ENCODE measurements at places on chromosomes 12 and 14.

DNA sequence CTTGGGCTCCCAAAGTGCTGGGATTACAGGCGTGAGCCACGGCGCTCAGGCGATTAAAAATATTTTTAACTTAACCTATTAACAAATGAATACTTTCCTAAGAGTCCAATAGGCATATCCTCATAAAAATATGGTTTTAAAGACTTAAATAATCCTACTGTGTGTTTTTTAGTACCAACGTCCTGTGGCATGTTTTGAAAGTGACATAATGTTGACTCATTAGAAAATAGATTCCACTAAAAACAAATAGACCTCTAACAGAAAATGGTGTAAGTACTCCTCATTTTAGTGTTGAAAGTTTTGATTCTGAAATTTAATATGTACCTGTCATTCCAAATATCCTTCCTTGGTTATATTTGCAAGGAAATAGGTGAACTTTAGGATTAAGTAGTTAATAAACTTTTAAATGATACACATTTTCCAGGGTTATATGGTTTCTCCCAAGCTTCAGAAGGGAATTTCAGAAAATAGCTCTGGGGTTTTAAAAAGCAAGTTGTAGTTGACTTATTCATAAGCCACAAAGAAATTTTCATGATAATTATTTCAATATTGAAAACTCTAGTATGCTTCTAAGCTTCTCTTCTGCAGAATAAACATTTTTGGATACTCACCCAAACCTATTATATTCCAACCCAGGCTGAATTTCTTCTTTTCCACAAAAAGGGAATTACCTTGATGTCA is 12.1 kb upstream of the LUM start:
- no peak for DNase-seq

- no peak for DNase-seq
Observed at GRCh38 chr12:68414988-68415387, 82.8 kb upstream of the MDM1 start.

DNA sequence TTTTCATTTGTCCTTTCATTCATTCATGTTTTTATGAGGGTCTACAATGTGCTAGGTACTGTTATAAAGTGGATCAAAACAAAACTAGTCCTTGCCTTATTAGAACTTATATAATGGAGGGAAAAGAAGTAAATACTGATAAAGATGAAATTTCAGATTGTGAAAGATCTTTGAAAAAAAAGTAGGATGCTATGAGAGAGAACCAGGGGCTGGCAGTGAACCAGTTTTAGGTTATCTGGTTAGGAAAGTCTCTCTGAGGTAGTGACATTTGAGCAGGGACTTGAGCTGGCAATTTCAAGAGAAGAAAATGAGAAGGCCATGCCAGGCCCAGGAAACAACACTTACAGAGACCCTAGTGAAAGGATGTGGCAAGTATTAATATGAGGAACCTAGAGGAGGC is 57.3 kb upstream of the E2F7 start:
- DNase-seq = no peak

DNA sequence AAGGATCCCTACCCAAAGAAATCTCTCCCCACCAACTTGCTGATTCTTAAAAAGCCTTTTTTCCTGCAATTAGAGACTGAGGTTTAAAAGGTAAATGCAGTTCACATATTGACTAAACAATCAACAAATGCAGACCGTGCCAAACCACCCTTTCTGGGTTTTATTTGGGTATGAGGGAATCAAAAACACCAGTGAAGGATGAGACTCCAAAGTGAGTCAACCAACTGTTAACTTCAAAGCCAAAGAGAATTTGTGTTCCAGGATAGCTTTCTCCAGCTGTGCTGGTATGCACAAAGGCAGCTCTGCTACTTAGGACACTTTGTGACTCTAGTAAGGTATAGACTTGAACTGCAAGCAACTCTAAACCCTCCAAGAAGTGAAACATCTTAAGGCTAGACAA is 39.4 kb downstream of the RPS29 start:
- DNase-seq = no peak

GRCh38 chr14:50242096-50242495 is 10.7 kb upstream of the SOS2 start:
- no peak for DNase-seq

DNA sequence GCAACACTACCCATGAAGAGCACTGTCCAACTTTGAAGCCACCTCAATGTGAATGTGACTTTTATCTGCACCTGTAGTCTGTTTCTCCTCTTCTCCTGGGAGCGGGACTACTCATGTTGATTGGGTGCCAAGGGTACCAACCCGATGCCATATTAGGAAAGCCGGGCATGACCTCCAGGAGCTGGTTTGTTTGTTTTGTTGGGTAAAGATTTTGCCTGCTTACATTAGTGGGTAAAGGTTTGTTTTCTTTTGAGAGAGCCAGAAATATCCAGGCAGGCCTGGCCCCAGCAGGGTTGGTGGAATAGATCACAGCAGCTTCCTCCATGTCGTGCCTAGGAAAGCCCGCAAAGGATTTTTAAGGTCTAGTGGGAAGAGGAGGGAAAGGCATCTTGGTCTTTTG is 19.7 kb upstream of the ITPK1 start:
- no peak for DNase-seq

GRCh38 chr12:55629058-55629841 is 7.4 kb upstream of the OR10P1 start:
- peak; percentile 14 for DNase-seq

GRCh38 chr14:21748869-21749303 is 75.3 kb upstream of the OR4E1 start:
- peak; percentile 67 for DNase-seq

GRCh38 chr12:108840605-108841332 is 16.6 kb downstream of the SSH1 start:
- DNase-seq = peak; percentile 44

DNA sequence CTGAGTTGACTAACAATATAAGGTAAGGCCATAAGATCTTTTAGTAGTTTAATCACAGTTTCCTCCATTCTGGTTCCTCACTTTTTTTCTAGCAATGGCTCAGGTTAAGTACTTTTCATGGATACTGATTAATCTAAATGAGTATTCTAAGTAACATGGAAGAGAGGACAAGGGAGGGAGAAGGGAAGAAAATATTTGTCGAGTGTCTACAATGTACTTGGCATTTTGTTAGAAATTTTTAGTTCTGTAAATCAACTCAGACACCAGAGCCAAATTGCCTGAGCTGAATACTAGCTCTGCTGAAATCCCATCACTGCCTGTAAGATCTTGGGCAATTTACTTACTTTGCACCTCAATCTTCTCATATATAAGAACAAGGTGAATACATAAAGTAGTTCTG is 20.2 kb downstream of the RERG start:
- DNase-seq = no peak

GRCh38 chr12:45577844-45578399 is 151.6 kb upstream of the ARID2 start:
- no peak for DNase-seq

GRCh38 chr12:53729644-53730043 is 2.4 kb upstream of the CALCOCO1 start:
- no peak for DNase-seq

- no peak for DNase-seq
Observed at GRCh38 chr12:10147714-10148403, 17.9 kb upstream of the CLEC7A start.

GRCh38 chr14:27391331-27391730 is 793.5 kb upstream of the NOVA1 start:
- no peak for DNase-seq
